ENCODE measurements at places on chromosomes 2 and 18.

DNA sequence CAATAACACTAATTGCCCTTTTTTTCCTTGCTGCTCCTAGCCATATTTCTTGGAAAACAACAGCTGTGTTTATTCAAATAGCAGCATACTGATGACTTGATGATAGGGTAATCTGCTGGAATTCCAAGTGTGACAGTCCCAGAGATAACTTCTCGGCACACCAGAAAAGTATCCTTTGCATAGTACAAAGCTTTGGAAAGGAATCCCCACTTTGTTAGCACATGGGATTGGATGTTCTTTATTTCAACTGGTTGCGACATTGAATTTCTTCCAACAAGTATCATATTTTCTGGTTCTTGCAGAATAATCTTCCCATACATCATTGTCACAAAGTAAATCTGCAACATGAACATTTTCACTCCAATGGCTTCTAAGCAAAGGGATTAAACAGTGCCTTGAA is 445.8 kb upstream of the ACVR2A start:
- DNase-seq = no peak

GRCh38 chr2:69089998-69090397 is 77.0 kb downstream of the ANTXR1 start:
- no peak for DNase-seq

DNA sequence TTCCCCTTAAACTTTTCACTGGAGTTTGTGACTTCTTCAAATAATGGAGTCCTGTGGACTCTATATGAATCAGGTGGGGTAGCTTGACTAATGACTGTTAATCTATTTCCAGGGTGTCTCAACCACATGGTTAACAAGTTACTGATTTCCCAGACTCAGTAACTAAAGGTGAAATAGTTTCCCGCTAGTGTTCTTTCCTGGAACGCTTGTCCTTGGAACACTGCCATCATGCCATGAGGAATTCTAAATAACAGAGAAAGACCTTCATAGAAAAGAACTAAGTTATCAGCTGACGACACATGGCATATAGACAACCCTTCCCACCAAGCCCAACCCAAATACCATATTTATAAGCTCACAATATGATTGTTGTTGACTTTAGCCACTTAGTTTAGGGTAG is 1027.9 kb upstream of the FAM98A start:
- DNase-seq = no peak

DNA sequence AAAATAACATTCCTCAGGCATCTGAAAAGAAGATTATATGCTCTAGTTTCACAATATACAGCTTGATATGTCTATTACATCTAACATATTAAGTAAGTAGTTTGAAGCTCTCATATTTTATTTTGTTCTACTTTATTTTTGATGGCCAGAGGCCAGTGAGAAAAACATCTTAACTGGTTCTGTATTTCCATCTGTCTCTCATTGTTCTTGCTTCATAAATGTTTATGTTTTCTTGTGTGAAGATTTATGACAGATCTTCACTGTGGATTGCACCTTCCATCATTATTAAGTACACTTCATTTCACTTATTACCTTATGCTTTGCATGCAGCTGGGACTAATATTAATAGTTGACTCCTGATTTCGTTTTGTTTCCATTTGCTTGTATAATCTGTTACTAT is 511.2 kb downstream of the TSN start:
- DNase-seq = no peak

DNA sequence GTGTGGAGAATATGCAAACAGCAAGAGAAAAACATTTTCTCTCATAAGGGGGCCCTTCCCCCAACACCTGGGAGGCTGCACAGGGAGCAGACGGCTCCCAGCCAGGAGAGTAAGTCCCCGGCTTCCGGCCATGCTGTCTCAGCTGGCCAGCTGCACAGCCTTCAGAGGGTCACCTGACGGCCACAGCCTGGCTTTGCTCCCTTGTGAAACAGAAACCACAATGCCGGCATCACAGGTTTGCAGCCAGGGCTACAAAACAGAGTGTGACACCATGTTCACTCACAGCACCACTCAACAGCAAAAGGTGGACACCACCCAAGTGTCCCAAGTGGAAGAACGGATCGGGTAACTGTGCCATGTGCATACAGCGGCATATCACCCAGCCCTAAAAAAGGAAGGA is 86.9 kb upstream of the GPC1 start:
- no peak for DNase-seq

DNA sequence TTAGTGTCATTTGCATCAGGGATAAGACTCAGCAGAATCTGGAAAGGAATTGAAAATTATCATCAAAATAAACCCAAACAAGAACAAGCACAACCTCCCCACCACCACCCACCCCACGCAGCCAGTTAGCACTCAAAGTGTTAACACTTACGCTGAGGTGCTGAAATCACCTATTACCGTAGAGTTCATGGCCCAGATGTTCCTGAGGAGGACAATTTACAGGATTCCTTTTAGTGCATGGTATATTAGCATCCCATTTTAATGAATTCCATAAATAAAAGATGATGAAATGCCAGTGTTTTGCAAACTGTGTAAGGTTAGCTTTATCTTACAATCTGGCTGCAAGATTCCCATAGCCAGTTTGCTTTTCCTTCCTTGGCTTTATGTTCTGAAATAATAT is 359.3 kb upstream of the SOX11 start:
- no peak for DNase-seq

Data from activated CD8-positive, alpha-beta memory T cell treated with anti-CD3 and anti-CD28 coated beads for 4 hours (primary cell).